ENCODE measurements at places on chromosomes 3 and 15.

GRCh38 chr3:184726497-184726896, 14.6 kb upstream of the MAGEF1 start:
- DNase-seq: no peak

DNA sequence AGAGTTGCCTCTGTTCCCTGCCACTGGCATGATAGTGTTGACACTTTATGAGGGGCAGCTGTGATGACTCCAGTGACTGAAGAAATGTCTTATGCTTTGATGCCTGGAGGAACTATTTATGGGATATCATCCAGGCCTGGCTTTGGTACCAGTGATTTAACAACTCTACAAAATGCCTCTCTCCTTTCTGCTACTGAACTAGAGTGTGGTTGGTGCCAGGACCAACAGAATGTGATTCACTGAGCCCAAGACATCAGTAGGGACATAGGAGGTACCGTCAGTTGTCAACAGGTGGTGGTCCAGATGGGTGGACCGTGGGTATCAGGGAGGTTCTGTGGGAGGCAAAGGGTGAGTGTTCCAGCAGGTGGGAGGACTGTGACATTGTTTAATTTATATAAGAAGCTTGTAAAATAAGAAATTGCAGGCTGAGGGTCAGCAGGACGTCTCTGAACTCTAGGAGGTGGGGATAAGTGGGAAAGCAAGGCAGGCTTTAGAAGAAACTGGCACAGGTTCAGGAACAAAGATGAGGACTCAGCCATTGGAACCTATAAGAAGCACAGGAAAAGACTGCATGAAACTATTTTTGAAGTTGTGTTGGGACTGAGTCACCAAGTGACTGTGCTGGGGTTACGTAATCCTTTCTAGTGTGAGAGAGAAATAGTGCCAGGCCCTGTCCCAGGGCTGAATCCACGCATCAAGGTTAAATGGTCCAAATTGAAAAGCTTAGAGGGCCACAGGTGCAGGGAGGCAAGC, 28.5 kb upstream of the SLC7A14 start:
- DNase-seq: no peak

DNA sequence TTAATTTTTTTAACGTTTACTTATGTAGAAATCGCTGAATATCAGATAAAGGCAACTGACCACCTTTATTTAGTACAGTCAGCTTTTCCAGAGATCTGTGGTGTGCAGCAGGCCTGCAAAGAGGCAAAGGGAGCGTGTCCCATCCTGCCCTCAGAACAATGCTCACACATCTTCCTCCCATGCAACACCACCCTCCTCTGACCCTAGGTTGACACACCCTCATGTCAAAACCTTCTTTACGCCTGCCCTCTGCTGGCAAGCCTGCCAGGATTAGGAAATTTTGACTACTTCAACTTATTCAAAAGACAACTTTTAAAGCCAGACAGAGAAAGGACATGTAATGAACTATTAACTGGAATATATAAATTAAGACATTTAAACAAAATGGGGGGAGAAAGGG, 513.7 kb downstream of the FOXP1 start:
- peak; percentile 50 for DNase-seq

- DNase-seq: no peak
These were observed 12.3 kb downstream of the CA12 start for GRCh38 chr15:63369296-63369695.

DNA sequence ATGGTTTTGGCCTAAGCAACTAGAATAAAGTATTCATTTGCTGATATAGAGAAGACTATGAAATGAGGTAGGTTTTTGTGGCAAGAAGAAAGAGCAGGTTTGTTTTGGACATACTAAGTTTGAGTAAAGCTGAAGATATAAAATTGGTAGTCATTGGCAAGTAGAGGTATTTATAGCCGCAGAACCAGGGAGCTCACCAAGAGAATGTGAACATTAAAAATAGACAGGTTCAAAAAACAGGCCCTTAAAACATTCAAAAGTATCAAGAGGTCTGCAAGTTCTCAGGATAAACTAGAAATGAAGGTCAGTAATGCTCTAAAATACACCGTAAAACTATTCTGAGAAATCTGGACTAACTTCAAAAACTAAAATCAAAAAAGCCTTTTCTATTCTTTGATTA, 240.7 kb downstream of the SCAPER start:
- no peak for DNase-seq

GRCh38 chr3:58349792-58350626, 17.3 kb downstream of the PXK start:
- DNase-seq: peak; percentile 26

Measured in ELF-1 (cell line).